ENCODE measurements at places on chromosomes 11 and 22.

DNA sequence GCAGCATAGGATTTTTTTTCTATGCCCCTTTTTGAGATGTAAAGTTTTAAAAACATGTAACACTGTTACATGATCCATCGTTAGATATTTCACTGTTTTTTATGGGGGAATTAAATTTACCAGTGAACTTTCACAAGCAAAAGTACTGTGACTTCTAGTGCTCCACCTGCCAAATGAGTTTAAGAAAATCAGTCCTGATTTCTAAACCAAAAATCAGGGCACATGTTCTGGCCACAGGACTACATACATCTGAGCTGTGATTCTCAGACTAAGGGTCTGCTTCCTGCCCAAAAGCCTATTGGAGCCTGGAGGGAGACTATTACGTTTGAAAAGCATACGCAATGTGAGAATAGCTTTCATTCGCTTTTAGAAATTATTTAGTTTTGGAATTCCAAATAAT, 22.5 kb downstream of the TMPRSS13 start:
- DNase-seq, result no peak

GRCh38 chr11:27795955-27796861, 96.0 kb upstream of the BDNF start:
- DNase-seq, result no peak

DNA sequence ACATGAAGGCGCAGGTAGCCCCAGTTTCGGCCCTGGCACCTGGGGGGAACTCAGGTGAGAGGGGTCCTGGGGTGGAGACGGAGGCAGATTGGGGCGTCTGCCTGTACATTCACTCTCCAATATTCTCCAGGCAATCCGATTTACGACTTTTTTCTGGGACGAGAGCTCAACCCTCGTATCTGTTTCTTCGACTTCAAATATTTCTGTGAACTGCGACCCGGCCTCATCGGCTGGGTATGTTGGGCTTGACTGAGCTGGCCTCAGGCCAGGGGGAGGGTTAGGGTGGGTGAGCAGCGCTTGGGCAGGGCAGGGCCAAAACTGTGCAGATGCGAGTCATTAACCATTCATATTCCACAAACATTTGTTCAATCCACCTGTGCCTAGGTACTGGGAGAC, 1.7 kb downstream of the TM7SF2 start:
- DNase-seq, result no peak

- no peak for DNase-seq
Measured at GRCh38 chr11:30815619-30816018, 229.5 kb upstream of the MPPED2 start.

DNA sequence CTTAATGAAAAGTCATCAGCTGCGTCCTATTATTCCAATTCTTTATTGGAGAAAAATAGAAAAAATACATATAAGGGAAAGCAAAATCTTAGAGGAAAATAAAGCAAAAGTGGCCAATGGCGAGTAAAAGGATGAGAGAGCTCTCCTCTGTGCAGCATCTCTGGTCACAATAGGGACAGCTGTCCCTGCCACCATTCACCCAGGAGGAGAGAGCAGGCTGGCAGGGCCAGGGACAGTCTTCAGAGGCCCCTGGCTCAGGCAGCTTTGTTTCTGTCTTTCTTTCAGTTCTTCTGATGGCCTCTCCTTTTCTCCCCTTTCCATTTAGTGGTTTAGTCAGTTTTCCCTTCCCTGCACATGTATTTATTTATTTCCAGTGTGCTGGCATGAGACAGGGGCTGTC, 941.3 kb downstream of the NTM start:
- DNase-seq, result no peak

DNA sequence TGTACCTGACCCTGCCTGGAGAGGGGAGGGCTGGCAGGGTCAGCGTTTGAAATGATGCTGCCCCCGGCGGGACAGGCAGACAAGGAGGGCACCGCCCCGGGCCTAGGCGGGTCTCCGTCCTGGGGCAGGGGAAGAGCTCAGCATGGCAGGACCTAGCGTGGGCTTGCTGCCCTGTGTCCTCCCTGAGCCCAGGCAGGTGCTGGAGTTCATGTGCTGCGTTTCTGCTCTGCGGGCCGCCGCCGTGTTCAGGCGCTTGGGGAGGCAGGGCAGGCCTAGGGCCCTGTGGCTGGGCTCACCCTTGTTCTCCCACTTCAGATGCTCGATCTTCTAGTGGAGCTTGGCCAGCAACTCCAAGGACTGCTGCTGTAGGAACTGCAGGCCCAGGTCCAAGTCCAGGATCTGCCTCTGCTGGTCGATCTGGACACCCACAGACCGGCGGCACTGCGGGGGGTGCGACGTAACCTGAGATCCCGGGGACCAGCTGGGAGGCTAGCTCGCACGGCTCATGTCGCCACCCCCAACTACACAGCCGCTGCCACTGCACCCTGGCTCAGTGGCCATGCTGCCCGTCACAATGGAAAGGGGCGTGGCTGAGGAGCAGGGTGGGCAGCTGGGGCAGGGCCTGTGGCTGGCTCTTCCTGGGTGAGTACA, 84.4 kb downstream of the MED15 start:
- DNase-seq, result no peak

DNA sequence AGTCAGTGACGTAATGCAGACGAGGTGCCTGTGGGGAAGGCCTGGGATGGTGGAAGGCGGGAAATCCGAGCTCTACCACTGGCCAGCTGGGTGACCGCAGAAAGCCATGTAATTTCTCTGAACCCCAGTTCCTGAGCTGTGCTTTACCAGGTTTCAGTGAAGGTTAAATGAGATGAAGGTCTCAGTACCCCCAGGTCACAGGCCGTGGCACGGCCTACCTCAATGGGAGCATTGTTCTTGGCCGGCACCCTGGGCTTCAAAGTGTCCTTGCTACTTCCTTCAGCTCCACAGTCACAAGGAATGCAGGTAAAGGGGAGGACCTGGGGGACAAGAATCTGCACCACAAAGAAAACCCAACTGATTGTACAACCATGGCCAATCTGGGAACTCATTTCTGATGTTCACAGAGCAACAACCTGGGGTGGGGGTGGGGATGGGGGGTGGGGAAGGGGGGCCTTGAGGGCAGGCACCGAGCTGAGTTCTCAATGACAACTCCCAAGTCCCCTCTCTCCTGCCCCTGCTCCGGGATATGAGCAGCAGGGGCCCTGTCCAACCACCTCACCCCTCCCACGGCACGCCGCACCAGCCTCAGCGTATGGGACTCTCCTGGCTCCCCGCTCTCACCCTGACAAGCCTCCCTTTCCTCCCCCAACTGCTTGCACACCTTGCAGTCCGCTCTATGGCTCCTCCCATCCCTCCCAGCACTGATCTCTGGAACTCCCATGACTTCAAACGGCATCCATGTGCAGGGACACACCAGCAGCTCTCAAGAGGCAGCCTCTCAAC, 59.1 kb upstream of the ARFGAP3 start:
- no peak for DNase-seq

- no peak for DNase-seq
Measured at GRCh38 chr11:26974069-26974783, 19.7 kb upstream of the FIBIN start.

GRCh38 chr22:33335611-33336279, 277.6 kb upstream of the SYN3 start:
- no peak for DNase-seq

GRCh38 chr11:29231991-29232390, 784.8 kb downstream of the KCNA4 start:
- DNase-seq, result no peak

DNA sequence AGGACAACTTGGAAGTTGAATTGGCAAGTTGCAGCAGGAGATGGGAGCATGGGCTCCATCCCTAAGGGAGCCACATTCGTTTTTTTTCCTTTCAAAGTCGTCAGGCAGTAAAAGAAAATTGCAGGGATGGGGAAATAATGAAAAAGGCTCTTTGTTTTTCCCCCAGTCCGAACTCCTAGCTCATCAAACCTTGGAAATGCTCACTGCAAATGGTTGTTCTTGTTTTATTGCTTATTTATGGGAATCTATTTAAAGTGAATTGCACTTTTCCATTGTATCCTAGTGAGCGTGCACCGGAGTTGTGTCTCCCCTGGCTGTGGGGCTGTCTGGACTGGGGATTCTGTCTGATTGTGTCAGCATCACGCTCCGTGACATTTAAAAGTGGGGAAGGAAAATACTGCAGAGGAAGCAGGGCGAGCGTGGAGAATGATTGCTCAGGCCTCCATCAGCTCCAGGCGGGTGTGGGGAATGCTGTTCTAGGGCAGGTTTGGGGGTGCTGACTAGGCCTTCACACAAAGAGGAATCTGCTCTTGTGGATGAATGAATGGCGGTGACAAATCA, 306.4 kb downstream of the KIRREL3 start:
- DNase-seq, result no peak

DNA sequence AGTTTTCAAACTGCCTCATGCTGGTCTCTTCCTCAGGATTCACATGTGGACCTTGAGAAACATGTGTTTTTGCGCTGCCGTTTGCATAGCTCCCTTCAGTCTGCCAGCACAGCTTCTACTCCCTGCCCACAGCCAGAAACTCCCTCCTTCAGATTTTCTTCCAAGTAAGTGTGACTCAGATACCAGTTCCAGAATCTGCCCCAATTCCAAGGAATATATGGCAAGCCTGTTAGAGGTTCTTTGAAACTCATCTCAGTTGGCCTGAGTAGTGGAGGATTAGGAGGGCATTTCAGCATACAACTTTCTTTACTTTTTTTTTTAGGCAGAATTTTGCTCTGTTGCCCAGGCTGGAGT, 67.1 kb downstream of the SNX19 start:
- DNase-seq, result no peak

DNA sequence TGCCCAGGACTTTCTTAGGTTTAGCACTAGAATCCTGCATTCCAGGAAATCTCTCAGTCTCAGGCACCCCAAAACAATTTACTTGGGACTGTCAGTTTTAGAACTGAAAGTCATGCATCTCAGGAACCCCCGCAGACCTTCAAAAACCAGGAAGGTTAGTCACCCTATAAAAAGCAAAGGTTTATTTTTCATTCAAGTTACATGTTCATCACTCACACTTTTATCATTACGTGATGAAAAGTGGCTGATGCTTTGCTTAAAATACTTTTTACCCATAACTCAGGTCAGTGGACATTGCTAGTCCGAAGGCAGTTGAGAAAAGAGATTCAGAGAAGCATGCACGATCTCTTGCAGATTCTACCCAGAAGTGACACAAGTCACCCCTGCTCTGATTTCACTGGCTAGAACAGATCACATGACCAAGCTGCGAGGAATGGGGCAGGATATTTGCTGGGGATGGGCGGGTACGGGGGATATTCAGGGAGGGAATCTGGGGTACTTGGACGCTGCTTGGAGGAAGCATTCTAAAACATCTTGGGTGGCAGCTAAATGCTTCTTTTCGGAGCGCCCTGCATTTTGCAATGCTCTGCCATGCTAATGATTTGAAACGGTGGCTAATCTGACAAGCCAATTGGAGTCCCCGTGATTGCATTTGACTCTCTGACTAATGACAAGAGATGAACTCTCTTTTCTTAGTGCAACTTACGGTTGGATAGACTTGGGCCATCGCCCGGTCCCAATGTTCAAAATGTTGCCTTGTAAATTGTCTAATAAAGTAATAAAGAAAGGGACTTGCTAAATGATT, 110.2 kb downstream of the MIAT start:
- DNase-seq, result no peak

DNA sequence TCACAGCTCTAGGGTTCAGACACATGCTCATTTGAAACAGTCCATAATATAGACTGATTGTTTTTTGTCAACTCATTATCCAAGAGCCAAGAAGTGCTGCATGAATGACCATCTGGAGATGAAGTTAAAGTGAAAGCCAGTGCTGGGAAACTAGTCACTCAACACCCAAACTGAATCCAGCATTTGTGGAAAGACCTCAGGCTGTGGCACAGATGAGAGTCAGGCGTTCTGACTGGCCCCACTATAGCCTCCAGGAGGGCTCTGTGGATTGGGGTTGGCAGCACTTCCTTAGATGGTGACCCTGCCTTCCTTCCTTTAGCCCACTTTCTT, 2.1 kb downstream of the FEZ1 start:
- DNase-seq, result no peak

- DNase-seq, result no peak
Measured at GRCh38 chr22:26362471-26362870, 66.6 kb upstream of the ASPHD2 start.

GRCh38 chr11:18974192-18974591, 35.0 kb upstream of the MRGPRX1 start:
- DNase-seq, result no peak

- DNase-seq, result no peak
Measured at GRCh38 chr11:64553554-64554201, 37.3 kb upstream of the SLC22A12 start.

DNA sequence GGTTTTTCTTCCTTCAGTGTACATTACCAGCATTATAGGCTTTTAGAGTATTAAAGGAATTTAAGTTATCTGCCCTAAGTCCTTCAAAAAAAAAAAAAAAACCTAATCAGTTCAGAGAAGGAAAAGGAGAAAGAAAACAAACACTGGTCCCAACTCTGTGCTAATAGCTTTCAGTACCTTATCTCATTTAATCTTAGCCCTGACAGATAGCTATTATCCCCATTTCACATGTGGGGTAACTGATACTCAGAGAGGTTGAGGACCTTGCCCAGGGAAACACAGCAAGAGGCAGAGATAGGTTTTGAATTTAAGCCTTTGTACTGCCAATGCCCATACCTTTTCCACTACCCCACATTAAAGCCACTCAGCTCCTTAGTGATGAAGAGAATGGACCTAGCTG, 43.4 kb downstream of the FAT3 start:
- no peak for DNase-seq

GRCh38 chr11:17748044-17748443, 13.5 kb downstream of the KCNC1 start:
- no peak for DNase-seq

- no peak for DNase-seq
Measured at GRCh38 chr11:26715133-26715532, 6.7 kb downstream of the SLC5A12 start.

DNA sequence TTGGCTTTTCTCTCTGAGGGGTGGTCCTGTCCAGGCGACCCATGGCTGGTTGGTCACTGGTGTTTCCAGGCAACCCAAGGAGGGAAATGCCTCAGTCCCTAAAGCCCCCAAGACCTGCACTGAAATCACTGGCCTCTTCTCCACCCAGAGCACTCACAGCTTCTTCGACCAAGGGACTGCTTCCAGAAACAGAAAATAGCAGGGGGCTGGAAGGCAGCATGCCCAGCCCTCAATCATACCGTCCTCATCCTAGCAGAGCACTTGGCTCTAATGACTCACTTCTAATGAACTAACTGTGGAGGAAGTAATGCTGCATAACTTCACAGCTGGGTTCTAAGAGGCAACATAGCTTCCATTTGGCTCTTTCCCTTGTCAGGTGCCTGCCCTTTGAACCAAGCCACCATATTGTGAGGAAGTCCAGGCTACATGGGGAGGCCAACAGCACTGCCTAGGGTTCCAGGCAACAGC, 27.6 kb downstream of the DKK3 start:
- no peak for DNase-seq

GRCh38 chr22:28442711-28443525, 236.7 kb downstream of the TTC28 start:
- DNase-seq, result no peak

DNA sequence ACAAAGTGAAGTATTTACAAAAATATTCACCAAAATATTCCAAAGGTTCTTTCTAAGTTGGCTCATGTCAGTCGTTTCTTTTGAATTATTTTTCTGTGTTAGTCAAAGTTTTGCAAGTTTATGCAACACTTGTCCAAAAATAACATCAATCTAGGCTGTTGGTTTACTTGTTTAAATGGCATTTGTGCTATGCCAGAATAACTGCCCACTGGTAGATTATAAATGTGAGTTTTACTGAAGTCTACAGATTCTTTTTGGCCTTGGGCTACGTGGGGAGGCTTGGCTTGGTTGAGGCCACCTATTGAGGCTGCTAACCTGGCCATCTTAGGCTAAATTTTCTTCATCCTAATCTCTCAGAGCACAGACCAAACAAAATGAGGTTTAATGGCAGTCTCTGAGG, 1091.9 kb upstream of the RAG2 start:
- DNase-seq, result no peak

- no peak for DNase-seq
Measured at GRCh38 chr22:19974268-19974861, 32.7 kb upstream of the TXNRD2 start.

All from osteocyte (in vitro differentiated cells).